Osteoblast (primary cell): ENCODE measurements at places on chromosomes 2 and 18. TPM values are rescaled to one million over a fixed set of nuclear protein-coding genes. Genes with fewer than 3 reads are reported as not detected.

Gene SNED1
- 94.8 and 127 TPM in 2 replicates for total RNA-seq

- H3K4me1 ChIP-seq, result peaks cover 31% of the 10 kb centered on the region
- H3K27me3 ChIP-seq, result no peaks in the 10 kb centered on the region
- peak; percentile 34 for DNase-seq
- H3K27ac ChIP-seq, result no peak overlapping the region
- no peak overlapping the region for H3K4me3 ChIP-seq
These were observed 85.9 kb downstream of the SMAD7 start for GRCh38 chr18:48864876-48865275.

Gene BMPR2
- 41.8 and 44.2 TPM in 2 replicates for total RNA-seq

GRCh38 chr2:37649518-37649917 lies 21.9 kb downstream of the CDC42EP3 start:
- peaks cover 69% of the 10 kb centered on the region for H3K4me1 ChIP-seq
- no peaks in the 10 kb centered on the region for H3K27me3 ChIP-seq
- no peak overlapping the region for H3K27ac ChIP-seq

- no peak overlapping the region for H3K27ac ChIP-seq
- peak; percentile 83 for DNase-seq
- peaks cover 32% of the 10 kb centered on the region for H3K4me1 ChIP-seq
- peak overlapping the region; percentile 42 for H3K4me3 ChIP-seq
- peaks cover 35% of the 10 kb centered on the region for H3K27me3 ChIP-seq
- no peaks in the 10 kb centered on the region for H3K36me3 ChIP-seq
These were observed 413 bp downstream of the ALKAL2 start for GRCh38 chr2:287471-287885.

GRCh38 chr2:102048465-102048864 lies 56.7 kb downstream of the IL1R2 start:
- H3K4me3 ChIP-seq, result no peak overlapping the region
- peak overlapping the region; percentile 7 for H3K27ac ChIP-seq
- H3K4me1 ChIP-seq, result peaks cover 63% of the 10 kb centered on the region
- no peak for DNase-seq
- no peaks in the 10 kb centered on the region for H3K27me3 ChIP-seq
- H3K36me3 ChIP-seq, result no peaks in the 10 kb centered on the region

Gene KCNG2
- total RNA-seq, result not detected in 2 replicates
